ENCODE measurements at places on chromosomes 5 and 9.

DNA sequence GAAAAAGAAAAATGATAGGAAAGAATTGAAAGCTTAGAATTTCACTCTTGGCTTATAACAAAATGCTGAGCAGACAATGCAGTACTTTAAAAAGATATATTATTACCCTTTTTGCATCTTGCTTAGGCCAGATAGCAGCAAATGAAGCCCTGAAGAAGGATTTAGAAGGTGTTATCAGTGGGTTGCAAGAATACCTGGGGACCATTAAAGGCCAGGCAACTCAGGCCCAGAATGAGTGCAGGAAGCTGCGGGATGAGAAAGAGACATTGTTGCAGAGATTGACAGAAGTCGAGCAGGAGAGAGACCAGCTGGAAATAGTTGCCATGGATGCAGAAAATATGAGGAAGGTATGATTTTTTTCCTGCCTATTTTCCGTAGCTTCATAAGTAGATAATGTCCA lies 50.8 kb downstream of the CNTRL start:
- H3K27ac ChIP-seq = no peak overlapping the region
- peaks cover 13% of the 10 kb centered on the region for H3K4me1 ChIP-seq
- no peaks in the 10 kb centered on the region for H3K27me3 ChIP-seq
- no peak overlapping the region for H3K4me3 ChIP-seq
- no peak for DNase-seq

DNA sequence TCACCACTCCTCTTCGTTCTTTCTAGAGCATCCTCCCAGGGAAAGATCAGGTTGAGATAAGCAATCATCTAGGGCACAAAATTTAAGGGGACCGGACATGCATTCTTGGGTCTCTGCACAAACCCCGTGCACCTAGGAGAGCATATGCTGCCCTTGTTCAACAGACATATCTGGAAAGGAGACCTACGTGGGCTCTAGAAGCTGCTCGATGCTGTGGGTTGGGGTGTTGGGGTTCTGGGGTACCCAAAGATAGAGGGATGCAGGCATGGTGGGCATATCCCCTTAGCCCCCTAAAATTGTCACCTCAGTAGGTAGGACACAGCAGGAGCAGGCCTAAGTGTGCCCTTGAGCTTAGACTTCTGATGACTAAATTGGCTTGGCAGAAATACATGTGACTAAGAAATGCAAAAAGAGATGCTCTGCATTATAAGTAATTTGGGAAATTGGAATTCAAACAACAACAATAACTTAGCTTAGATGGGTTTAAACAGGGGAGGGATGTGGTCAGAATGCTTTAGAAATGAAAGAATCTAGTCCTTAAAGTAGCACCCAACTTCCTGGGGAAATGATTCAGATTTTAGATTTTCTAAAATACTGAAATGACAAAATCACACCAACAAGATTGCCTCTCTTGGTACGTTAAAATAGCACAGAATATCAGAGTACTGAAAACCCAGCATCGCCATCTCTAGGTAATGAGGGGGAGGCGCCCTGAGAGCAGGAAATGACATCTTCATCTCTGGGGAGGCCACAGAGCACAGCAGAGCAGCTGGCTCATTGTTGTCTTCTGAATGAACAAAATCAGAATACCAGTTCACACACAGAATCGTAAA lies 172.3 kb downstream of the GNA14 start:
- H3K27me3 ChIP-seq = no peaks in the 10 kb centered on the region
- H3K4me3 ChIP-seq = no peak overlapping the region
- H3K27ac ChIP-seq = peak overlapping the region; percentile 46
- no peaks in the 10 kb centered on the region for H3K36me3 ChIP-seq
- DNase-seq = no peak
- peaks cover 10% of the 10 kb centered on the region for H3K4me1 ChIP-seq

DNA sequence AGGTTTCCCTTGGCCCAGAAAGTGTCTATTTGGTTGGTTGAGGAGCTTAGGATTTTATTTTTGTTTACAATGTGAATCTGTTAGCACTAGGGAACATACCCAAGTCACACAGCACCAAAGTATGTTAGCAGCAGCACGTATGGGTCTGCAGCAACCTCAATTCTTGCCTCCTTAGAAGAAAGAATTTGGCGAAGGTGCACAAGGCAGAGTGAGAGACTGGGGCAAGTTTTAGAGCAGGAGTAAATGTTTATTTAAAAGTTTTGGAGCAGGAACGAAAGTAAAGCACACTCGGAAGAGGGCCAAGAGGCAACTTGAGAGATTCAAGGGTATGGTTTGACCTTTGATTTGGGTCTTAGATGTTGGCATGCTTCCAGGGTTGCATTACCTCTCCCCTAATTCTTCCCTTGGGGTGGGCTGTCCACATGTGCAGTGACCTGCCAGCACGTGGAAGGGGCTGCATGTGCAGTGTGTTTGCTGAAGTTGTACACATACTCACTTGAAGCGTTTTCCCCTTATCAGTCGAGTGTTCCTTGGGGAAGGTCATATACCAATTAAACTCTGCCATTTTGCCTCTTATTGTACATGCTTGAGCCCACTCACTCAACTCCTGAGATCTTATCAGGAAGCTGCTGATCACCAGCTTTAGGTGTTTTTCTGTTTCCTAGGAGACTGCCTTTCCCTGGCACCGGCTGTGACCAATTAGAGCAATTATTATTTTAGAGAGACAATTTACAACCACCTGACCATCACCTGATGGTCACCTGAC lies 64.9 kb upstream of the SHC3 start:
- no peaks in the 10 kb centered on the region for H3K4me1 ChIP-seq
- DNase-seq = no peak
- H3K36me3 ChIP-seq = no peaks in the 10 kb centered on the region

- no peaks in the 10 kb centered on the region for H3K36me3 ChIP-seq
- H3K27me3 ChIP-seq = no peaks in the 10 kb centered on the region
- no peaks in the 10 kb centered on the region for H3K4me1 ChIP-seq
- H3K4me3 ChIP-seq = no peak overlapping the region
These were observed 158.7 kb downstream of the NFIB start for GRCh38 chr9:14155237-14155636.

GRCh38 chr9:116928289-116928688 lies 241.2 kb downstream of the TRIM32 start:
- no peak overlapping the region for H3K27ac ChIP-seq
- no peaks in the 10 kb centered on the region for H3K27me3 ChIP-seq
- no peak for DNase-seq
- H3K4me1 ChIP-seq = no peaks in the 10 kb centered on the region
- no peaks in the 10 kb centered on the region for H3K36me3 ChIP-seq
- H3K4me3 ChIP-seq = no peak overlapping the region

DNA sequence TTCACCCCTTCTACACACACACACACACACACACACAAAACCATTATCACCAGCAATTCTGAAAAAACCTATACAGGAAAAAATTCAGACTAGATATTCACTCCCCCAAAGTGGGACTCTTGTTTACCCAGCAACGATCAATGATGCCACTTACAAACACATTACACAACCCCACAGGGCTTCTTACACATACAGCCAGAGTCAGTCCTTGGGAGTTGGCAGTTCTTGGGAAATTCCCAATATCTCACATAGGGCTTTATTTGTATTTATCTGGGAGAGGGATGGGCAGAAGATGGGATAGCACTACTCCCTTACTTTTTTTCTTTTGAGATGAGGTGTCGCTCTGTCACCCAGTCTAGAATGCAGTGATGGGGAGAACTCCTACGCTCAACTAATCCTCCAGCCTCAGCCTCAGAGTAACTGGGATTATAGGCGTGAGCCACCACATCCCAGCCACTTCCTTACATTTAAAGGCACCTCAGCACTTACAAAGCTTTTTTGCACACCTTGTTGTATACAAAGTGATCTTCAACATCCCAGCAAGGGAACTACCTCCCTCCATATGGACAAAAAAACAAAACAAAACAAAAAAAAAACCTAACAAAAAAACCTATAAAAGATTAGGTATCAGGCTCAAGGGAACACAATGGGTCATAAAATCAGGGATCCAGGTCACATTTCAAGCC lies 168.4 kb downstream of the TSSK1B start:
- DNase-seq = no peak
- H3K4me3 ChIP-seq = no peak overlapping the region
- H3K36me3 ChIP-seq = no peaks in the 10 kb centered on the region
- H3K4me1 ChIP-seq = no peaks in the 10 kb centered on the region
- no peak overlapping the region for H3K27ac ChIP-seq

DNA sequence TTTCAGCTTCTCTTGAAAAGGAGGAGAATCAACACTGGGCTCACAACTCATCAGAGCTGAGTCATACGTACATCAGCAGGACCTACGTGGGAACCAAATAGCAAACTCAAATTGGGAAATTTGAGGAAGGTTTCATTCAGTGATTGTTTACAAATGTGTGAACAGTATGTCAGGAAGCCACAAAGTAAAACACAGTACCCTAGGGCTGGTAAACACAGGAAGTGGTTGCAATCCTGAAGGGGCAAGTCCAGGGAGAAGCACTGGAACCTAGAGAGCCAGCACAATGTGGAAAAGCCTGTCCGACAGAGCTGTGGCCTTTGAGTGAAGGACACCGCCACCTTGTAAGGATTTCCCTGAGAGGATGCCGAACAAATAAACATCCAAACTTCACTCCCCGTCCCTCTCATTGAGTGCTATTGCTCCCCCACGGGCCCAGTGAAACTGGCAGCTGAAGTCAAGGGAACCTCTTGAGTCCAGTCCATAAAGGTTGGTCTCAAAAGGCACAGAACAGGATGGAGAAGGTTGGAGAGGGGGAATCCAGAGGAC lies 26.7 kb upstream of the RICTOR start:
- H3K27me3 ChIP-seq = no peaks in the 10 kb centered on the region
- peak overlapping the region; percentile 16 for H3K27ac ChIP-seq
- H3K4me1 ChIP-seq = peaks cover 12% of the 10 kb centered on the region
- DNase-seq = no peak

GRCh38 chr9:19431361-19432171 lies 22.8 kb downstream of the ACER2 start:
- H3K36me3 ChIP-seq = no peaks in the 10 kb centered on the region
- H3K4me3 ChIP-seq = no peak overlapping the region
- no peaks in the 10 kb centered on the region for H3K4me1 ChIP-seq
- no peak overlapping the region for H3K27ac ChIP-seq
- no peak for DNase-seq

- no peak overlapping the region for H3K4me3 ChIP-seq
- no peaks in the 10 kb centered on the region for H3K4me1 ChIP-seq
- H3K27ac ChIP-seq = no peak overlapping the region
- H3K36me3 ChIP-seq = peaks cover 48% of the 10 kb centered on the region
These were observed 59.6 kb downstream of the DENND4C start for GRCh38 chr9:19290103-19290502.

GRCh38 chr5:146622391-146622790 lies 106.4 kb upstream of the GPR151 start:
- no peaks in the 10 kb centered on the region for H3K4me1 ChIP-seq
- no peak overlapping the region for H3K27ac ChIP-seq
- H3K4me3 ChIP-seq = no peak overlapping the region
- no peaks in the 10 kb centered on the region for H3K27me3 ChIP-seq
- H3K36me3 ChIP-seq = no peaks in the 10 kb centered on the region

GRCh38 chr5:1054799-1055775 lies 46.5 kb downstream of the NKD2 start:
- H3K4me3 ChIP-seq = no peak overlapping the region
- H3K27me3 ChIP-seq = no peaks in the 10 kb centered on the region
- H3K27ac ChIP-seq = no peak overlapping the region
- DNase-seq = no peak
- H3K36me3 ChIP-seq = peaks cover 61% of the 10 kb centered on the region
- no peaks in the 10 kb centered on the region for H3K4me1 ChIP-seq

GRCh38 chr5:2515180-2515764 lies 236.2 kb downstream of the IRX2 start:
- no peak for DNase-seq
- H3K36me3 ChIP-seq = no peaks in the 10 kb centered on the region
- no peaks in the 10 kb centered on the region for H3K27me3 ChIP-seq
- H3K27ac ChIP-seq = no peak overlapping the region
- H3K4me1 ChIP-seq = no peaks in the 10 kb centered on the region

DNA sequence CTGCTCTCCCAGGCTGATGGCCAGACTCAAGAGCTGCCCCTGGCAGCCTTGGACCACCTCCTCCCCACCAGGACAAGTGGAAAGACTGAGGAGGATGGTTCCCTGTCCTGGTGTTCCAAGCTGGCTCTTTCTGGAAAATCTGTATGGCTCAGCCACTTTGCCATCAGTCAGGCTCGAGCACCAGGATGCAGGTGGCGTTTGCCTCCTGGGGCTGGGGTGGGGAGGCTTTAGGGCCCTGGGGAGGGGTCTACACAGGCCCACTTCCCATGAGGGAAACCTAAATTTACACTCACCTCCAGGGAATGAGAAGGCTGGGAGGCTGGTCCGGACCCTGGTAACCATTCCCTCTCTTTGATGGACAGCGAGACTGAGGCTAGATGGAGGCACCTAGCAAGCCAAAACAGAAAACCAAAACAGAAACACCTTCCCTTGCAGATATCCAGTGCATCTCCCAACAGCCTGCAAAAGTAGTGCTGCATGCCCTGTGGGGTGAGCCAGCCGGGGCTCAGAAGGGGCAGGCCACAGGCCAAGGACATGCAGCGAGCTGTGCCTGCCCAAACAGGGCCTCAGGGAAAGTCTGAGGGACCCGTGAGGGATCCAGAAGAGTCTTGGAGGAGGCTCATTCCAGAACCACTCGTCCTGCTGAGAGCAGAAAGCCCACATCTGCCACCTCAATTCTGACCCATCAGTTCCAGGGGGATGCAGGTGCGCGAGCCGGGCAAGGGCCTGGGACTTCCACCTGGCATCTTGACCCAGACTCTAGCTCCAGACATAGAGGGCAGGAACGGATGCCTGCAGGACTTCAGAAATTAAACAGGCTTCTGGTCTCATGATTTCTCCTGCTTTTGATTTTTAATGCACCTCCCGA lies 5.4 kb upstream of the CSF2 start:
- H3K27ac ChIP-seq = no peak overlapping the region
- DNase-seq = no peak
- H3K36me3 ChIP-seq = no peaks in the 10 kb centered on the region
- H3K4me1 ChIP-seq = peaks cover 11% of the 10 kb centered on the region

- no peak overlapping the region for H3K4me3 ChIP-seq
- H3K27me3 ChIP-seq = no peaks in the 10 kb centered on the region
- H3K4me1 ChIP-seq = no peaks in the 10 kb centered on the region
- no peak overlapping the region for H3K27ac ChIP-seq
- H3K36me3 ChIP-seq = no peaks in the 10 kb centered on the region
- DNase-seq = no peak
These were observed 14.1 kb downstream of the SNX2 start for GRCh38 chr5:122788996-122789395.

GRCh38 chr5:133128066-133128465 lies 76.3 kb downstream of the HSPA4 start:
- no peaks in the 10 kb centered on the region for H3K36me3 ChIP-seq
- no peaks in the 10 kb centered on the region for H3K27me3 ChIP-seq
- no peaks in the 10 kb centered on the region for H3K4me1 ChIP-seq
- DNase-seq = no peak
- H3K4me3 ChIP-seq = no peak overlapping the region
- H3K27ac ChIP-seq = no peak overlapping the region

GRCh38 chr5:107713228-107713627 lies 42.5 kb upstream of the EFNA5 start:
- no peak for DNase-seq
- no peaks in the 10 kb centered on the region for H3K36me3 ChIP-seq
- no peak overlapping the region for H3K4me3 ChIP-seq
- H3K27ac ChIP-seq = no peak overlapping the region
- H3K4me1 ChIP-seq = no peaks in the 10 kb centered on the region
- no peaks in the 10 kb centered on the region for H3K27me3 ChIP-seq
